Stimulated activated CD4-positive, alpha-beta T cell treated with anti-CD3 and anti-CD28 coated beads, Interleukin-1b, Interleukin-23, amount 100 ng/mL, for 24 hours (primary cell): ENCODE measurements at places on chromosomes 16 and 17.

- DNase-seq = no peak
These were observed 4.4 kb upstream of the MED9 start for GRCh38 chr17:17472333-17472920.

DNA sequence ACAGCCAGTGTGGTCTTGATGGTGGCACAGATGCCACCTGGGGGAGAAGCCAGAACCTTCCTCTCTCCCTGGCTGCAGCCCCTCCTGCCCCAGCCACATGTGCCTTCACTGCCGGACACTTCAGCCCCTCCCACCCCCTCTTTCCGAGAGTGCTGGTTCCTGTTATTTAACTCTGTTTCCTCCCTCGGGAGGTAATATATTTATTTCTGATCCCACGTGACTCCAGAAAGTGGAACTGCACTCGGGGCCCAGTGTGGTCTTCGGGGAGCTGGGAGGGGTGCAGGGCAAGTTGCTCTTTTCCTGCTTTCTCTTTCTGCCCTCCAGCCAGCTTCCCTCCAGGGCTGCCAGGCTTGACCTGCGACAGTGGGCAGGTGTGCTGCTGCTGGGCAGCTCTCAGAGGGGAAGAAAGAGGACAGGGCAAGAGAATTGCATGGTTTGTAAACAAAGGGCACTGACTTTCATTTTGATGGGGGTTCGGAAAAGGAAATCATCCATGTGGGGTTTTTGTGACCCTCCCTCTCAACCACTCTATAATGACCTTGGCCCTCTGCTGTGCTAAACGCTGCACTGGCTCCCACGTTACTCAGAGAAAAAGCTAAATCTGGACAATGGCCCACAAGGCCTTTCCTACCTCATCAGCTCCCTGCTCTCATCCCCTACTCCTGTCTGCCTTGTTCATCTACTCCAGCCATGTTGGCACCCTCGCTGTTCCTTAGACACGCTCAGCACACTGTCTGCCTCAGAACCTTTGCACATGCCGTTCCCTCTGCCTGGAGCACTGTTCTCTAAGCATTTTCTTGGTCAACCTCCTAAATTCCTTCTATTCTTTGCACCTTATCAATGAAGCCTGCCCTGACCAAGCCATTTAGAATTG, 8.2 kb upstream of the CIITA start:
- no peak for DNase-seq

DNA sequence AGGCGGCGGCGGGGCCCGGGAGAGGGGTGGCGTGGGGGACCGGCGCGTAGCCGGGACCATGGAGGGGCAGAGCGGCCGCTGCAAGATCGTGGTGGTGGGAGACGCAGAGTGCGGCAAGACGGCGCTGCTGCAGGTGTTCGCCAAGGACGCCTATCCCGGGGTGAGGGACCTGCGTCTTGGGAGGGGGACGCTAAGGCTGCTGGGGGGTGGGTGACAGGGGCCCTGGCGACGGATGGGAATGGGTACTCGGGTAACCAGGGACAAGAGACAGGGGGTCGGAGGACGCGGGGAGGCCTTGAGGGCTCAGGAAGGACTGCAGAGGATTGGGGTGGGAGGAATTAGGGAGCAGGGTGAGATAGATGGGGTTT, 243 bp downstream of the RND2 start:
- no peak for DNase-seq

DNA sequence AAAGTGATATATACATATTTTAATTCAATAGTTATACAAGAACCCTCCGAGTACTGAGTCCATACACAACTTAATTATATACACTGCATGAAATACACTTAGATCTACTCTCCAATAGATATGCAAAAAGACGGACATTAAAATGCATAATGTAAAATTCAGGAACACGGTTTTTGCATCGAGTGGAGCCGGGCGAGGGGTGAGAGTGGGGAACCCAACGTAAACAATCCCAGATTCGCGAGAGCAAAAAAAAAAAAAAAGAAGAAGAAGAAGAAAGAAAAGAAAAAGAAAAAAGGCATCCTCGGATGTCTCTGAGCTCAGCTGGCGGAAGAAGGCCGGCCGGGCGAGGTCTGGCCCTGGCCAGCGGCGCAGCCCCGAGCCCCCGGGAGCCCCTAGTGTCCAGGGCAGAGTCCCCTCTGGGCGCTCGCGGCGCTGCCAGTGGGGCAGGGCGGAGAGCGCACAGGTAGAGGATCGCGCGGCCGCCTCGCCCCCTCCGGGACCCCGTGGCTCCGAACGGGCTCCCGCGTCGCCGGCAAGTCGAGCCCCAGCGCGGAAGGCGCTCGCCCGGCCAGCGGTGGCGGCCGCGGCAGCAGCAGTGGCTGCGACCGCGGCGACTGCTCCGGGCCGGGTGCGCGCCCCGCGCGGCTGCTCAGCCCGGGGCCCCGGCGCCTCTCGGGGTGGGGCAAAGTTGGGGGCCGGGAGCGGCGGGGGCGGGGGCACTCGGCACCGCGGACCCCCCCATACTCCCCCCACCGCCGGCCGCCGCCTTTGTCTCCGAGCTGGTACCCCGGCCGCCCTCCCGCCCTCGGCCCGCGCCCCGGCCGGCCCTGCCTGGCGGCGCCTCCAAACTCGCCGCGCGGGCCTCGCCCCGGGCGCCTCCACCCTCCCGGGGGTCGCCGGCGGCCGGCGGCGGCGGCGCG, 9.6 kb upstream of the ZFHX3 start:
- DNase-seq = no peak

DNA sequence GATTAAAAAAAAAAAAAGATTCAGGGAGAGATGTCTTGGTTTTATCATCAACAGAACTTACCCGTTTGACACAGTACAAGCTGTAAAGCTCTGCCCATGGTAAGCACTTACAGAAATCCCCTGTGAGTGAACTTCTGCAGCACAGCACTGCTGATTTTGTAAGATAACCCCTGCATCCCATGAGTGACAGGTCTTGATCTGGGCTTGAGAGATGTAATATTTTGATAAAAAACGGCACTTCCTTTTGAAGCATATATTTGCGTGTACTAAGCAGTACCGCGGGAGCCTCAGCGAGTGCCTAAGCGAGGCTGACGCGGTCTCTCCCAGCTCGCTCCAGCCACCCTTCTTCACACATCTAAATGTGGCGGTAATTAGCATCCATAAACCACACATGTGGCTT, 50.5 kb downstream of the IKZF3 start:
- peak; percentile 36 for DNase-seq

DNA sequence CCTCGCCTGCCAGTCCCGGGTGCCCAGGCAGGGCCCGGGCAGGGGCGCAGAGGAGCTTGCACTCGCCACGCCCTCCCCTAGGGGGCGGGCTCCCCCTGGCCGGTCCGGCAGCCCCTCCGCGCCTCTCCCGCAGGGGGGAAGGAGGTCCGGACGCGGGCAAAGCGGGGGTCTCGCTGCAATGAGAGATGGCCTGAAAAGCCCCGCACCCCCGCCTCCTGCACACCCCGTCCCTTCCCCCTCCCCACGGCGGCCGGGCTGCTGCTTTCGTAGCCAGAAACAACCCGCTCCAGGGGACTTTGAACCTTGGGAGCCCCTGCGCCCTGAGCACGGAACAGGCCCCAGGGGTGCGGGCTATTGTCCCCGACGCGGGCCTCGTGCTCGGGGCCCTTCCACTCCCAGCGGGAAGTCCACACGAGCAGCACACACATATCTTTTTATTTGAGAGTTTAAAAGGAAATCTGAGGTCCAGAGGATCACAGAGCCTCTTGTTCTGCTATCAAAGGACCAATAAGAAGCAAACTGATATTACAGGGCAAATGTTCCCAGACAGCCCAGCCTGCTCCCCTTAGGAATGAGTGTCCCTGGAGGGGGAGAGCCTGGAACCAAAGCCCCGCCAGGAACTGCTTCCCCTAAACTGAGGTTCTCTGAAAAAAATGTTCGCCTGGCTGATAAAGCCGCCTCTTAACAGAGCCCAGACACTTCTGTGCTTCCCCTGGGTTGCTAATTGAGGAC, 5.8 kb upstream of the CBX4 start:
- no peak for DNase-seq

DNA sequence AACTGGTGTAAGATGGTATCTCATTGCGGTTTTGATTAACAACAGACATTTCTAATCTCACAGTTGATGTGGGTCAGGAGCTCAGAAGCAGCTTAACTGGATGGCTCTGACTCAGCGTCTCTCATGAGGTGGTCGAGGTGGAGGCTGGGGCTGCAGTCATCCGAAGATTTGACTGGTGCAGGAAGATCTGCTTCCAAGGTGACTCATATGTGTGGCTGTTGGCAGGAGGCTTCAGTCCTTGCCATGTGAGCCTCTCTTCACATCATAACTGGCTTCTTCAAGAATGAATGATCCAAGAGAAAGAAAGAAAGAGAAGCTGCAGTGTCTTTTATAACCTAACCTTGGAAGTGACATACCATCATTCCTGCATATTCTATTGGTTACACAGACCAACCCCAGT, 376.1 kb downstream of the SEC14L1 start:
- no peak for DNase-seq

- DNase-seq = peak; percentile 74
These were observed 6.7 kb downstream of the HS3ST3A1 start for GRCh38 chr17:13594762-13595598.

DNA sequence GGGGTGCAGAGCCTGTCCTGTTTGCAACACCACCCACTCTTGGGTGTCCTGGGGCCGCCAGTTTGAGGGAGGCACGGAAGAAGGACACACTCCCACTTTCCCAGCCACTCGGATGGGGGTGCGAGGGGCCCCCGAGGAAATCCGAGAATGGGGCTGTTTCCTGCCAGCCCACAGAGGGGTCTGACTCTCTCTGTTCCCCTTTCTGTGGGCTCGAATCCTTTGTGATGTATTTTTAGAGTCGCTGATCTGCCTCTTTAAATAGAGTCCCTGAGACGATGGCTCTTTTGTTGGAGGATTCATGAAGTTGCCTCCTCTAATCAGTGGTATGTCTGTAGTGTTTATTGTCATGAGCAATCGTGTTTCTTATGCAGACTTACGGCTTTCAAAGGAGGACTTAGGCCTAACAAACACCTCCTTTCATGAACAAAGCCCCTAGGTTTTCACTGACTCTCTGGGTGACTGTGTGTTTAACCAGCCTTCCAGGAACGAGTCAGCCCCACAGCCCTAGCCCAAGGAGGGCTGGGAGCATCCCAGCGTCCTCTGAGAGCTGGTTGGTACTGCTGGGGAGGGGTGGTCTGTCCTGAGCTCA, 29.1 kb downstream of the CIBAR2 start:
- no peak for DNase-seq

DNA sequence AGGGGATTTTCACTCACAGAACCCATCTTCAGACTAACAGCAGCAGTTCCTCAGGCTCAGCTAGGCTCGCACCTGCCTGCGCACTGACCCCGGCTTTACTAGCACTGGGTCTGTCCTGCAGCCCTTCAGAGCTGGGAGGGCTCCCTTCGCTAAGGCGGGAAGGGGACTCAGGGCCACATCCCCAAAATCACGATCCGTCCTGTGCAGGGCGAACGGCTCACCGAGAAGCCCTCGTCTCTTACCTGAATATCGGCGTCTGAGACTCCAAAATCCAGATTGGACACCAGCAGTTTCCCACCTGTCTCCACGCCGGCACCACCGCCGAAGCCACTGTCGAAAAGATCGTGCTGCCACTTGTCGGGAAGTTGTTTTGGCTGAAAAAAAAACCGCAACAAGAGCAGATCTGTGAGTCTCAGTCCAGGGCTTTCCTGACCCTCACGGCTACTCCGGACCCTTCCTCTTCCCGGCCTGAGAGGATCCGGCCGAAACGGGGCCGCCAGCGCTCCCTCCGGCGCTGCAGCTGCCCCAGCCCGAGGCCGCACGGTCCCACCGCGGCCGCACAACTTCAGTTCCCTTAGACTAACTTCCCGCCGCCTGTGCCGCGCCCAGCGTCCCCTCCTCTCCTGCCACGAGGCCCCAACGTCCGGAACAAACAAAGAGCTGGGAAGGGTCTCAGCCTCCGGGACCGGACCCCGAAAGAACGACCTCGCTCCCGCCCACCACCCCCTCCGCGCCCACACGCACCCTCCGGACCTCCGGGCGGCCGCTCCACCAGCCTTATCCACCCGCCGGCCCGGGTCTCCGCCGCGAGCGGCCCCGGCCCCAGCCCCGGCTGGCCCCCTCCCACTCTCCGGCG, 711 bp downstream of the ALYREF start:
- no peak for DNase-seq

DNA sequence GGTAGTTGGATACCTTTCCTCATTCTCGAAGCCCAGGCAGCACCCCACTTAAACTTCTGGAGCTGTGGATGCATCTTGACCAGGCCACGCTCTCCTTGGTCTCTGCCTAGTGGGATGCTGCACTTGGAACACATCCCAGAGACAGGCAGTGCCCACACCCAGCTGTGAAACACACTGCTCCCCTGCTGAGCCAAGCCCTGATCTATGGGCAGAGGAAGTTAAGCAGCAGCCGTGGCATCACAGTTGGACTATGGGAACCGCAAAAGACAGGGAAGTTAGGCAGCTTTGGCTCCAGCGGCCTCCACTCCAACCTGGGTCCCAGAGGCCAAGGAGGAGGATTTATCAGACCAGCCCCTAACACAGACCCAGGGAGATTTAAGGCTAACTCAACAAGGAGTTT, 284.8 kb upstream of the CCL2 start:
- no peak for DNase-seq

- DNase-seq = no peak
These were observed 499.1 kb downstream of the KCNJ2 start for GRCh38 chr17:70668276-70668937.

DNA sequence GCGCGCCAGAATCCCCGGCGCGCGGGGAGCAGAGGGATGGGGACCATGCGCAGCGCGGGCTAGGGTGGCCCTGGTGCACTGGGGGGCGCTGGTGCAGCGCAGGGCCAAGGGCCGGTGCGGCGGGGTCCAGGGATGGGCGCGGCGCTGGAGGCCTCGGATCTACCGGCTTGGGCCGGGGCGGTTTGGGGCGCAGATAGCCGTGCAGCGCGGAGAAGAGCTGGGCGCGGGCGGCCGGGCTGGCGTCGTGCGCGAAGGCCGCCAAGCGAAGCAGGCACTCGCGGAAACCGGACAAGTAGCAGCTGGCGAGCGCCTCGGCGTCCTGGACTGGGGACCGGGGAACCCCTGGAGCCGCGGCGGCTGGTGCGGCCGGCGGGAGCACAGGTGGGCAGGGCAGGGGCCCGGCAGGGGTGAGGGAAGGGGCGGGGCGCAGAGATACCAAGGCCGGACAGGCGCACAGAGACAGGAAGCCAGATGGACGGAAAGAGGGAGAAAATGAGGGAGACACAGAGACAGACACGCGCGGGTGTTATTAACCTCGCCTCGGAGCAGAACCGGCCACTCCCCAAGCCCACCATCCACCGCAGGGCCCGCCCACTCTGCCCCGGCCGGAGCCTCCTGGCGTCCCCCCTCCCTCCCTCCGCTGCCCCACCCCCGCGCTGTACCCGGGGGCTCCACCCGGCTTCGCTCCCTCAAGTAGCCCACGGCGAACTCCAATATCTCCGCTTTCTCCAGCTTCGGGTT, 2.1 kb downstream of the HES7 start:
- peak; percentile 64 for DNase-seq

GRCh38 chr17:58328195-58329034, at the start of gene TSPOAP1:
Gene TSPOAP1, minus strand, starts transcription at chr17:58328795. Its CDS starts 875 bp downstream, at chr17:58327920.
- no peak for DNase-seq

GRCh38 chr17:28247671-28248555, 71.1 kb upstream of the TMEM97 start:
- DNase-seq = no peak

- DNase-seq = no peak
These were observed 5.5 kb upstream of the PPL start for GRCh38 chr16:4942481-4942880.

- no peak for DNase-seq
These were observed 3.5 kb upstream of the CD68 start for GRCh38 chr17:7575959-7576358.

GRCh38 chr17:21756856-21757619, 64.7 kb downstream of the KCNJ18 start:
- no peak for DNase-seq
